Left kidney (tissue), 8 donors: ENCODE measurements at places on chromosomes 6 and 20.
A peak's percentile ranks its signal among the peaks of the same experiment; 100 is the strongest.

- no peak for DNase-seq
These were observed 53.9 kb upstream of the ESR1 start for GRCh38 chr6:151753581-151753980.

GRCh38 chr6:5004373-5005037 is 668 bp upstream of the RPP40 start:
- DNase-seq = no peak

DNA sequence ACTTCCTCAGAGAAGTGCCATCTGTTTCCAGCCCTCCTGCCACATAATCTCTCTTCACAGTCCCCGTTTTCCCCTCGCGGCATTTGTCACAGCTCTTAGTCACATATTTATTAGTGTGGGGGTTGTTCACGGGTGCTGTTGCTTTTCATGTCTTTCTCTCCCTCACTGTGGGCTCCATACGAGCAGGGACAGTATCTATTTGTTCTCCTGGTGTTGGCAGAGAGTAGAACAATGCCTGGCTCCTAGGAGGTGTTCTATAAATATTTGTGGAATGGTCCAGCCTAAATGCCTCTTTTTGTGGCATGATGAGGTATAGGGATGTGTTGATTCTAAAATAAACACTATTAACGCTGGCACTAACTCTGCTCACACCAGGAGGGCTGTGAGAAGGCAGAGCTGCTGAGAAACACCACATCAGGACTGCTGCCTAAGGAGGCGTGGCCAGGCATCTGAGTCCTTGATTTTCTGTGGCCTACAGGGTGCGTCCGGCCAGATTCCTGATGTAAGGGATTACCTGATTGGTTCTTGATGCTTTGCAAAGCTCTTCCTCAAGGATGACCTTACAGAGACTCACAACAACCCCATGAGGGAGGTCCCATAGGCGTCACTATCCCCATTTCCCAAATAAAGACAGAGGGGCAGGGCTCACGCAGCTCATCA is 219.8 kb upstream of the ARID1B start:
- DNase-seq = no peak

GRCh38 chr6:20744911-20745557 is 210.8 kb downstream of the CDKAL1 start:
- no peak for DNase-seq

GRCh38 chr6:93318121-93318520 is 101.2 kb downstream of the EPHA7 start:
- no peak for DNase-seq

DNA sequence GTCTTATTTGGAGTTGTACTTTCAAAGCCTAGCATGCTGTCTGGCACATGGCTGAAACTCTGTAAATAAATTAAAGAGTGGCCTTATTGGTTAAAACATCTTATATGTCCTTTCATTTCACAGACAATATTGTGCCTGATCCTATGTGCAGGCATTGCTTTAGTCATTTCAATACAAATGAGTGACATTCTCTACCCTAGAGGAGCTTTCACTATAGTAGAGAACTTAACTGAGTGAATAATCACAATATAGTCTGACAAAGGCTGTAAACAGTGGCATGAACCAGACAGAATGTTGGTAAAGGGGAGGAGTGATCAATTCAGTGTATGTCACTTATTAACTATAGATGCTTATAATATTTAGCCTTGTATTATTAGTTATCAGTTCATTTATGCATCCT is 481.8 kb downstream of the TFAP2B start:
- no peak for DNase-seq

DNA sequence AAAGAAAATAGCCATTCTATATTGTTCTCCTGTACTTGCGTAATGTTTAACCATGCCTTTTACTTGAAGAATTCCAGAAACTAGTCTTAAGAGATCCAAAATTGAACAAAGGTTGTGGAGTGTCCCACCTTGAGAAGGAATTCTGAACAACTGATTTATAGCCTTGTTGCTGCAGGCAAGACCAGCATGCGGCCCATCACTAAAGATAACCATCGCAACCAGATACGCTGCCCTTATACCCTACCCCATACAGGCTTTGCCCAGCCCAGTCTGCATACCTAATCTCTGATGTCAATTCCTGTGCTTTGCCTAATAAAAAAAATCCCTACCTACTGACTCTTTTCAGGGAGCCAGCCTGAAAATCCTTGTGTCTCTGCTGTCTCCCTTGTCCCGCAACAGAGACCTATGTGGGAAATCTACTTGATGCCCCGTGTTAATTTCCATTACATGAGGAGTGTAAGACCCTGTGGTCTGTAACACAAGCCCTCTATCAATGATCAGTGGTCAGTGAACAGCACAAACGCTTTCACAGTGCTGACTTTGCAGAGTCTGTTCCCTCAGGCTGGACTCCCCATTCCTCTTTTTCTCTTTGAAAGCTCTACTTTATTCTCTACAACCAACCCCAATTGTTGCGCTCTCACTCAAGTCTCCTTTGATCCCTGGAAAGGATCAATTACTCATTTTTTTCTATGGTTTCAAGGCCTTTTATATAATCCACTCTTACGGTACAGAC is 125.7 kb upstream of the BTBD3 start:
- no peak for DNase-seq

- DNase-seq = peak; percentile 47
These were observed 6.5 kb upstream of the SLC24A3 start for GRCh38 chr20:19205981-19206396.

GRCh38 chr6:100730001-100730980 is 150.8 kb downstream of the ASCC3 start:
- DNase-seq = no peak

DNA sequence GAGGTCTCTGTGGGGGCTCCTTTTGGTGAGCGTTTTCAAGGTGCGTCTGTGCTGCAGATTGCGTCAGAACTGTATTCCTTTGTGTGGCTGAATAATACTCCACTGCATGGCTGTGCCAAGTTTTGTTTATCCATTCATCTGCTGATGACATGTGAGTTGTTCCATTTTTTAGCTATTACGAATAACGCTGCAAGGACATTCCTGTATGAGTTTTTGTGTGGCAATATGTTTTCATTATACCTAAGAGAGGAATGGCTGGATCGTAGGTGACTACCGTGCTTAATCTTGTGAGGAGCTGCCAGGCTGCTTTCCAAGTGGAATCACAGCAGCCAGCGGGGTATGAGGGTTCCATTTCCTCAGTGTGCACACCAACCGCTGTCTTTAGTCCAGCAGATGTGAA is 1.1 kb upstream of the DACT2 start:
- no peak for DNase-seq

DNA sequence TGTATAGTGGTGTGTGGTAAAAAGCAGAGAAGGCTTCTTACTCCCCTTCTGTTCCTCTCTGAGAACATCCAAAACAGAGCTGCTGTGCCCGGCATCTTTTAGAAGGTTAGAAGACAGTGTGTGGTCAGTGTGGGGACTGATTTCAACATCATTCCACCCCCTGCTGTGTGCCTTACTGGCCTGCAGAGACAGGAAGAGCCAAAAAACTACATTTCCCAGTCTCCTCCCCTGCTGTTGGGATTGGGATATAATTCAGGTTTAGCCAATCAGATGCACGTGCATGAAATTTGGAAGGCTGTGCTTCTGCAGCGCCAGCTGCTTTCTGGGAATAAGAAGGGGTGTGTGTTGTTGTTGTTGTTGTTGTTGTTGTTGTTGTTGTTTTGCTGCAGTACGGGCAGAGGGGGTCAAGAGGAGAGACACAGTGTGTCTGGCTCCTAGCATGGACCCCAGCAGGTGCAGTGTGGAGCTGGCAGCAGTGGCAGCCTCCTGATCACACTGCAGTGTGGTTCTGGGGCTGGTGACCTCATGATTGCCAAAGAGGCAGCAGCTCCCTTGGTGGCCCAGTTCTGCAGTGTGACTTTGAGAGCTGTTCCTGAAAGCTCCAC is 74.7 kb downstream of the MRPL14 start:
- no peak for DNase-seq

DNA sequence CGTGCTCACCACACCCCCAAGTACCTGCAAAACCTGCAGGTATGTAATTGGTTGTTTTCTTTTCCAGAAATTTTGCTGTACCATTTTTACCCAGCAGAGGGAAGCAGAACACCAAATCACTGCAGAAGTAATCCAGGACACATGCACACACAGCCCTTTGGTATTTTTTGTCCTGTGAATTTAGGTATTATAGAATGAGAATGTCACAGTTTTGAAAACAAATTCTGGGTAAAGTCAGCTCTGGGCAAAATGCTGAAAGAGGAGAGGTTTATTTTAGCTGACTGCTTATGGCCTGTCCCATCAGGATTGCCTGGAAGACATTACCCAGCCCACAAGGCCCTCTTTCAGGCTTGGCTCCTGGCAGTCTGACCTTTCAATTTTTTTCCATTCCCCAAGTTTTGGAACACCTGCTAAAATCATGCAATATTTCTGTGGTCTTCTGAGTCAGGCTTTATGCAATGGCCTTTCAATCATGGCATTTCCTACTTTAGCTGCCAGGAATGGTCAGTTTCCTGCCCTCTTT is 3.5 kb upstream of the EFHC1 start:
- peak; percentile 64 for DNase-seq

DNA sequence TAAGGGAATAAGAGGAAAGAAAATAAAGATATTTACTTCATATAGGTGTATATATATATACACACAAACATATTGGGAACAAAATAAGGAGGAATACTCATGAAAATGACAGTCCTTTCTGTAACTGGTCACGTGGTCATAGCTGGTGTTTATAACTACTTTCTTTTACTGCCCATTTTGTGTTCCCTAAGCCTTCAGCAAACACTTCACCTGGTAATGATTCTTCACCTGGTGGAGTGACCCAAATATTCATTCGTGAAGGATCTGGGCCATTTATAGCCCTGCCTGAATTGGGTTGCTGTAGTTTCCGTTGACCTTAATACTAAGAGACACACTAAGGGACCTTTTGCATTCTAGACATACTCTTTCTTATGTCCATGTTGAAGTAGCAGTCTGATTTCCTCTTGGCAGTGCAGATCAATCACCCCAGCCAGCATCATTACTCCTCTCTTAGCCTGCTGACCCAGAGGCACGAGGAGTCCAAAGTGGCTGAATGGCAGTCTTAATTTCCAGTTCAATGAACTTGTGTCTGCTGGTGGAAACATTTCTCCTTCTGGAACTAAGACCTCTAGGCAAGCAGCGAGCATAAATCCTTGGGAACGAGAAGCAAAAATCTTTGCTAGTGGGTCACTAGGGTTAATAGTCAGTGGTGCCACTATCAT is 39.9 kb upstream of the IYD start:
- DNase-seq = no peak

DNA sequence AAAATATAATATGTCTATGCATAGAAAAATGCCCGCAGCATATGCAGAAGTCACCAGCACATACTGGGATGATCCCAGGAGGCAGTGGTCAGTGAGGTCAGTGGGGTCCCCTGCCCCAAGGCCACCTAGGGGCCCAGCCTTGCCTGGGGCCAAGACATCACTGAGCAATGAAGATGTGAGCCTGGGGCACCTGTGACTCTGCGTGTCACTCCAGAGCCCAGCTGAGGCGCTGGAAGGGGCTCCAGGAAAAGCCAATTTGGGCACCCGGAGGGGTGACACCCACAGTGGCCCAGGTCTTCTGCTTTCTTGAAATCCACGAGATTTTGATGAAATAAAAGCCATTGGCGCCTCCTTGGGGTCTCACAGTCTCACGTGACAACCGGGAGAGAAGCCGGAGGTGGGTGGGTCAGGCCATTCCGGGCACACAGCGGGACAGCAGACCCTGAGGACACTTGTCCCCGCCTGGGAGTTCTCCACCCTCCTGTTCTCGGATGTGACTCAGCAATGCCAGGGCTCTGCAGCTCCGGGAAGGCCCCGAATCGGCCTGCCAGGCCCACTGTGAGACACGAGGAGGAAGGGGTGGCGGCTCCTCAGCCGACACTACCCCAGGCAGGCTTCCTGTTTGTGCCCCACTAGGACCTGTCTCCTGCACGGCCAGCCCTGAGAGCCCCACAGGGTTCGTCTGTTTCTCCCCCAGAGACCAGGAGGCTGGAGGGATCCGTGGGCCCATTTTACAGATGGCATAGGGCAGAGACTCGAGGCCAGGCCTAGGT is 24.4 kb upstream of the SLCO4A1 start:
- DNase-seq = no peak

DNA sequence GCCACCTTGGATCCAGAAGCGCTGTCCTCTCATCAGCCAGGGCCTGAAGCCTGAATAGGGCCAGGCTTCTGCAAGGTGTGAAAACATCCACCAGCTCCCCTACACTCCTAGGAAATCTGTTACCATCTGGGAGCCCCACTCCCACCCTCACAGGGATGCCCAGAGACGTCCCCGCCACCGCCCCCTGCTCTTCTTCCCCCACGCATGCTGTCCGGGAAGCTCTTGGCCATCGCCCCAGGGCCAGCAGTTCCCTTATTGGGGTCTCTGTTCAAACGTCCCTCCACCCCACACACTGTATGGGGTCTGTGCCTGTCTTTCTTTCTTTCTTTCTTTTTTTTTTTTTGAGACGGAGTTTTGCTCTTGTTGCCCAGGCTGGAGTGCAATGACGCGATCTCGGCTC is 3.8 kb downstream of the RGS19 start:
- no peak for DNase-seq

GRCh38 chr20:15033269-15033668 is 695.9 kb upstream of the FLRT3 start:
- DNase-seq = no peak

GRCh38 chr6:109662192-109662591 is 28.8 kb downstream of the AK9 start:
- no peak for DNase-seq

- no peak for DNase-seq
These were observed 147.6 kb upstream of the TMEM170B start for GRCh38 chr6:11389977-11390376.

DNA sequence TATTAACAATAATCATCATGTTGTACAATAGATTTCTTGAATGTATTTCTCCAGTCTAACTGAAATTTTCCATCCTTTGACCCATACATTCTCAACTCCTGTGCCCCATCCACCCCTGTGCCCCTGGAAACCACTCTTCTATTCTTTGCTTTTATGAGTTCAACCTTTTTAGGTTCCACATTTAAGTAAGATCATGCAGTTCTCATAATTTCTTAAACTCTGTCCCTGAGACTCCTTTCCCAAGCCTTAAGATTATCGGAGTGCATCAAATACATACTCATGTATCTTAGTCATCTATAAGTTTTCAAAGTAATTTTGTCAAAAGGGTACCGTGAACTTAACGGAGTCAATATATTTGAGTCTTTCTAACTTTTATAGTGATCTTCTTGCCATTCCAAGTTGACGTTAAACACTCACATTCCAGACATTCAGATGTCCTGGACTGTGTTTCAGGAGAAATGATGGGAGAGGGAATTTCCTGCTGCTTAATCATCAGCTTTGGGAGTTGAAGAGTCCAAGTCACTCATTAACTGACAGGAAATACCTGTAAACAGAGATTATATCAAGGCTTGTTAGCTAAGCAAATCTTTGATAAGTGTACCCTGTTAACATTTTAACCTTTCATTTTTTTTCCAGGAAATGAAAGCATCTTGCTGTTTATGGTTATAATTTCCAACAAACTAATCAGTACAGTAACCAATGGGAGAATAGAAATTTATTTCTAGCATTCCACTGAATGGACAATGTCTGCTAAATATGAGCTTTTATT is 73.3 kb downstream of the ADGRG6 start:
- DNase-seq = peak; percentile 52

GRCh38 chr6:160419488-160419887 is 71.3 kb downstream of the SLC22A3 start:
- DNase-seq = no peak
